ENCODE measurements at places on chromosomes 3 and 15.

DNA sequence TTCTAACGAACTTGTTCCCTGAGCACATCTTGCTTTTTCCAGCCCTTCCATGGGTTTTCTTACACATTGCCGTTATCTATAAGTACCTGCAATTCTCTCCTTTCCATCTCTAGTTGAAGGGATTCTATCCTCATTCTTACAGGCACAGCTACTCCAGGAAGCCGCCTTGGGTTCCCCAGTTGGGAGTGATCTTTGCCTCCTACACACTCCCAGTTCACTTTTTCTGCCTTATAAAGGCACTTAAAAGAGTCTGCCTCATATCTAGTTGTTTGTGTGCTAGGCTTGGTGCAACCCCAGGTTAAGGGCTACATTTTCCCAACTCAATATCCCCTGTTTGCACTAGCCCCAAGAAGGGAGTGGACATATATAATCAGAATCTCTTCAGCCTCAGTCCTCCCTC lies 44.0 kb upstream of the IREB2 start:
- no peak for DNase-seq

DNA sequence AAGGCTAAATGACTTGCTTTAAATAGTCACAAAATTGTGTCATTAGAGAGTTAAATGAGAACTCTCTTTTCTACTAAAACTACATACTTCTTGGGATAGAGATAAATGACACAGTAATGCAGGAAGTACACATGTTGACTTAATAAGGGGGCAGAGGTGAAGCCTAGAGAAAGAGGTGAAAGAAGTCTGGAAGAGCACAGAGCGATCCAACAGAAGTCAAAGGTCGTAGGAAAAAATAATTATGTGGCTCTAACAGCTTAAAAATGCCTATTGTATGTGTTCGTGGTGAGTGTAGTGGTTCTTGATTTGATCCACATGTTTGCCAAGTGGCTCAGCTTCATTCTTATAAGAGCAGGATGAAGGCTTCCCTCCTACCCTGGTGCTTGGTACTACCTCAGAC lies 61.7 kb downstream of the TMEM212 start:
- DNase-seq, result no peak

- DNase-seq, result no peak
Measured at GRCh38 chr3:147159141-147159540, 247.2 kb downstream of the ZIC4 start.

- no peak for DNase-seq
Measured at GRCh38 chr3:34882764-34883163, 756.6 kb upstream of the ARPP21 start.

GRCh38 chr3:148229107-148229506 lies 468.6 kb upstream of the AGTR1 start:
- DNase-seq, result no peak

DNA sequence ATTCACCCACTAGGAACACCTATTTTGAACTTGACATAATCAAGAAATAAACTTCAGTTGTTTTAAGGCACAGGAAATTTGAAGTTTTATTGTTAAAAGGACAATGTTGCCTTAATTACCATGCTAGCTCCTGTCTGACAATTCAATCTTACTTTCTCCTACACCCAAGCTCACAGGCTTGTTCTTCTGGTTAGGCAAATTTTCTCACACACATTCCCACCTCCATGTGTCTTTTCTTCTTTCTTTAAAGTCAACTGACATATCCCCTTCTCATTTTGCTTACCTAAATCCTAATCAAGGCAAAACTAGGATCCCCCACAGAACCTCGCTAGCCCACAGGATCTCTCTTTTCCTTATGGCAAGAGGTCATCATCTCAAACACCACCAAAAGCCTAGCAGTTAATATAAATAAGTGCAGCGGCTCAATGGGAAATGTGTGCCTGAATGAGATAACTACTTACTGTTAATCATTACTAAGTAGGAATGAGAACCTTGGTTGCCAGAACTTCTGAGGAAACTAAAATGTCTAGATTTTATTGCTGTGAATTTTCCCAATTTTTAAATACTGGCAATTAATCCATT lies 189.3 kb downstream of the PLCH1 start:
- DNase-seq, result no peak

- no peak for DNase-seq
Measured at GRCh38 chr3:165753560-165753959, 83.7 kb downstream of the BCHE start.

- no peak for DNase-seq
Measured at GRCh38 chr3:149701977-149702350, 44.1 kb upstream of the WWTR1 start.

- DNase-seq, result no peak
Measured at GRCh38 chr3:110910346-110910955, 161.2 kb upstream of the NECTIN3 start.
